Tibial nerve (tissue), 4 donors: ENCODE measurements at places on chromosomes 6 and 20. TPM values are rescaled to one million over a fixed set of nuclear protein-coding genes. Genes with fewer than 3 reads are reported as not detected.

PAQR8 gene
- 20.9 TPM for total RNA-seq

HLA-DOB gene
- total RNA-seq, result not detected

HDGFL1 gene
- not detected for total RNA-seq

SLC35F1 gene
- 17.7 TPM for total RNA-seq

DNA sequence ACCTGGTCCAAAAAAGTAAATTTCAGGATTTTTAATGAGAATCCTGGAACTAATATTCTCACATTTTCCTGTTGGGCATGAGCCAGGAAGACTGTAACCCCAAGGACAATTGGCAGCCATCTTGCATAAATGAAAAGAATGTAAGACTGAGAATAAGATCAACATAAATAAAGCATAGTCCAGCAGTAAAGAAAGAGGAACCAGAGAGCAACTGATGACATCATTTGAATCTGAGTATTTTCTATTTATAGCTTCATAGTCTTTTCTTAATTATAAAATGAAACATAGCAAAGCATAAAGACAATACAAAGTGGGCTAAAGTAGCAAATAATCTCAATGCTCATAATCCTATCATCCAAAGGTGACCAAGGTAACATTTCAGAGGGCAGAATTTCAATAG is 26.6 kb upstream of the FBXL4 start:
- H3K27me3 ChIP-seq, result no peaks in the 10 kb centered on the region
- H3K27ac ChIP-seq, result no peak overlapping the region
- no peak overlapping the region for H3K4me3 ChIP-seq
- DNase-seq, result no peak
- H3K36me3 ChIP-seq, result no peaks in the 10 kb centered on the region
- no peaks in the 10 kb centered on the region for H3K4me1 ChIP-seq

DNA sequence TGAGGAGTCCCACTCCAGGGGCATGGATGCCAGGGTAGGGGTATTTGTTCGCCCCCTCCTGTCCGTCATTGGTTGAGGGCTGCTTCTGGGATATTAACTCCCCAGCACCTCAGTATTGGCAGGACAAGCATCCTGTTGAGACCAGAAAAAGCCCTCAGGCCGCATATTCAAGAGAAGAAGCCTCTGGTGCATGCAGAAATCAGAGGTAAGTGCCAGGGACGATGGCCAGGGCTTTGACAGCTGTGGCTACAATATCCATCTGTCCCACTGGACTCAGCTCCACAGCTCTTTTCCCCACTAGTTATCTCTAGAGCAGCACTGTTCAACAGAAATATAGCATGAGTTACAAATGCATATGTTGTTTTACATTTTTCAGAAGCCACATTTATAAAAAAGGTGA is 651.3 kb downstream of the KIF16B start:
- no peaks in the 10 kb centered on the region for H3K27me3 ChIP-seq
- H3K36me3 ChIP-seq, result no peaks in the 10 kb centered on the region
- no peaks in the 10 kb centered on the region for H3K4me1 ChIP-seq
- no peak overlapping the region for H3K4me3 ChIP-seq
- no peak for DNase-seq

GRCh38 chr6:110514818-110515217 is 38.4 kb upstream of the SLC22A16 start:
- no peaks in the 10 kb centered on the region for H3K36me3 ChIP-seq
- no peaks in the 10 kb centered on the region for H3K27me3 ChIP-seq
- H3K27ac ChIP-seq, result no peak overlapping the region
- no peak for DNase-seq
- H3K4me1 ChIP-seq, result no peaks in the 10 kb centered on the region

DNA sequence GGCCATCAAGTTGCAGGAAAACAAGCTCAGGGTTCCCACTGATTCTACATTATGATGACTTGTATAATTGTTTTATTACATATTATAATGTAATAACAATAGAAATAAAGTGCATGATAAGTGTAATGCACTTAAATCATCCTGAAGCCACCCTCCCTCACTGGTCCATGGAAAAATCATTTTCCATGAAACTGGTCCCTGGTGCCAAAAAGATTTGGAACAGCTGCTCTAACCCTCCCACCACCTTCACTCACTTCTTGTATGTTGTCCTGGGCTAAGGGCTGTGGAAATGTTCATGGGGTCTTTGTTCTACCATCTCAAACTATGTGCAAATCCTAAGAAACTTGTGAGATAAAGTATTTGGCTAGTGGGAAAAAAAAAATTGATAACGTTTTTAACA is 133.8 kb downstream of the LRRC1 start:
- H3K27ac ChIP-seq, result no peak overlapping the region
- H3K27me3 ChIP-seq, result no peaks in the 10 kb centered on the region
- H3K36me3 ChIP-seq, result no peaks in the 10 kb centered on the region
- H3K4me3 ChIP-seq, result no peak overlapping the region

DNA sequence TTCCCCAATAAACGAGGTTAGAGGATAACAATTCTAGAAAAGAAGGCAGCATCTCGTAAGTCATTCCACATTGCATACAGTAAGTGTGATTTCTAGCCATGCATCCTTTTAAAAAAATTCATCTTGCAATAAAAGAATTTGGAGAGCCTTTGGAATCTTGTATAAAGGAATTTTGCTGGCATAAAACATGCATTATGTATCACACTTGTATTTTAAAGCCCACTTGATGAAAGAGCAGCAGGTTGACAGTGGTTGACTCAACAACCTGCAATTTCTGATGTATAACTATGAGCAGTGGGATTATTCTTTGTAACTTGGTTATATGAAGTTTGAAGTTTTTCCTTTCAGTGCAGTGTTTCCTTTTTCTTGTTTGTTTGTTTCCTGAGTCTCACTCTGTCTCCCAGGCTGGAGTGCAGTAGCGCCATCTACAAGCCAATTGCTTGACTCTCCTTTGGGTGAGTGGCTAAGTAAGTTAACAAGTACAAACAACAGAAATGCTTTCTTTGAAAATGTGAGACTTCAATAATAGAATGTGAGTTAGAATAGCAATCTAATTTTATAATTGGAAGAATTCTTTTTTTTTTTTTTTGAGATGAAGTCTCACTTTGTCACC is 39.9 kb downstream of the JARID2 start:
- H3K36me3 ChIP-seq, result no peaks in the 10 kb centered on the region

DNA sequence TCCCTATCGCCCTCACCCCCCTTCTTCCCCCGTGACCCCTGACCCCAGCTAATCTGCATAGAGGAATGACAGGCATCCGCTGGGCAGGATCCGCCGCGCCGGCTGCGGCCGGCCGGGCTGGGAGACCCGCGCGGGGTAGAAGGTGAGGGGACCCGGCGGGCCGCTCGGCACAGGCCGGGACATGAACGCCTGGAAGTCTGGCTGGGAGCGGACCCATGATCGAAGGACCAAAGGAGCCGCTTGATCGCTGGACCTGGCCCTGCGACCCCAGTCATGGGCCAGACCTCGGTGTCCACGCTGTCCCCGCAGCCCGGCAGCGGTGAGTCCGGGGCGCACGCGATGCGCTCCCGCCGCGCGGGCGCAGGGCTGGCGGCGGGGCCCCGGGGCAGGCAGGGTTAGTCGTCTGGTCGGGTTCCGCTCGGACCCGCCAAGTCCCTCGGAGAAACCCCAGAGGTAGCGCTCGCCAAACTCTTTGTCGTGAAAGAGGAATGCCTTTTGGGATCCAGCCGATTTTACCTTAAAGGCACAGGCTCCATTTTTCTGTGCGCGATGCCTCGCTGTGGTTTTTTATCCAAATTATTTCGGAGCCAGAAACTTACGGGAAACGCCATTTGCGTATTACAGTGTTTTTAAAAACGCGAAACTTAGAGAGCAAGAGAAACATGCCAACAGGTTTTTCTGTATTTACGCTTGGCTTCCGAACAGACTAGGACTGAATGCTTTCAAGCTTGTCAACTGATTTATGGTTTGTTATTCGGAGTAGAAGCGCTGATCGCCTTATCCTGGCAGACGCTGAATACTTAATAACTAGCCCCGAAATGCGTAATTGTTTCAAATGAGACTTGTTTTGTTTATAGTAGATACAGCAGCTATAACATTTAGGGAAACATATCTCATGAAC is at the start of gene PHACTR2:
Gene PHACTR2, plus strand, starts transcription at position 75 of the 901 bp plus-strand sequence. Its CDS starts 199 bp downstream, at position 274.
- H3K36me3 ChIP-seq, result no peaks in the 10 kb centered on the region
- H3K27ac ChIP-seq, result peak within 1 kb of the TSS; percentile 86
- H3K4me3 ChIP-seq, result peak within 1 kb of the TSS; percentile 77
- peak; percentile 59 for DNase-seq
- no peaks in the 10 kb centered on the region for H3K27me3 ChIP-seq

DNA sequence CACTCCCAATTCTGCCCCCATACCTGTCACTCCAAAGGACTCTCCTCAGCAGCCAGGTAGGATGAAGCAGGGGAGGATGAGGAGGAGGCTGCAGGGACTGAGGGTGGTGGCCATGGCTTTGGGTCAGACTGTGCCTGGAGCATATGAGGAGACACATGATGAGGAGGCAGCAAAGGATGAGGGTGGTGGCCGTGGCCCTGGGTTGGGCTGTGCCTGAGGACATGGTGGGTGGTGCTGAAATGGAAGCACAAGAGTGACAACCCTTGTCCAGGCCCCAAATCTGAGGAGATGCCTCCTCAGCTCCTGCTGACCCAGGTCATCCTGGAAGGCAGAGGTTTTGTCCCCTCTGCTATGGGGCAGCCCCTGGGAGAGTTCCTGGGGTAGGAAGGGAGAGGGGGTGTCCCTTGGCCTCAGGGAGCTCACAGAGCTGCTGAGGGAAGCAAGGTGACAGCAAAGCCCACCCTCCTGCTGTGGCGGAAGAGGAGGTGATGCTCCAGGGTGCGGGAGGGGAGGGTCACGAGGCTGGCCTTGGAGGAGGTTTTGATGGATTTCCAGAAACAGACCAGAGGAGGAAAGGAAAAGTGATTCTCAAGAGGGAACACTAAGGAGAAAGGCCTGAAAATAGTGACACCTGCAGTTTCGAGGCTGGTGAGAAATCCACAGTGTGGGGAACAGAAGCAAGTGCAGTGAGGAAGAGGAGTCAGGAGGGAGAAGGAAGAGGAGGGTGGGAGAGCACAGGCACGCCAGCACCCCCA is 4.6 kb downstream of the RAET1G start:
- H3K4me1 ChIP-seq, result peaks cover 11% of the 10 kb centered on the region
- peaks cover 23% of the 10 kb centered on the region for H3K27me3 ChIP-seq
- DNase-seq, result no peak
- H3K36me3 ChIP-seq, result no peaks in the 10 kb centered on the region

DNA sequence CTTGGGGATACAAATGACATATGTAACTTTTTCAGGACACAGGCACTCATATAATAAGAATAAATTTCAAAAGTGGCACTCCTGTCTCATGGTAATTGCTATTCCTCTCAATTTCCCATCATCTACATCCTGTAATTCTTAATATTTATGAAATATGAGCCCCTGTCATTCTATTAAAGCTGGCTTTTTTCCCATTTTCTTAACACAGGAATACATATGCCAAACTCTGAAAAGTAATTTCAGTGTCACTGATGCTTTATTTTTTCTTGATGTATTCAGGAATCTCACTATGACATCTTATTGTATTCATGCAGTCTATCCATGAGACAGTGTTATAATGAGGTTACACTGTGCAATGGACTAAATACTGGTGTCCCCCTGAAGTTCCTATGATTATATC is 24.3 kb upstream of the FKBP1C start:
- H3K4me1 ChIP-seq, result no peaks in the 10 kb centered on the region
- no peaks in the 10 kb centered on the region for H3K36me3 ChIP-seq
- H3K27me3 ChIP-seq, result no peaks in the 10 kb centered on the region
- no peak for DNase-seq

SPACA1 gene
- not detected for total RNA-seq

ACSS1 gene
- total RNA-seq, result 39.1 TPM

THBD gene
- total RNA-seq, result 48.1 TPM

IFT52 gene
- total RNA-seq, result 18.0 TPM

DNA sequence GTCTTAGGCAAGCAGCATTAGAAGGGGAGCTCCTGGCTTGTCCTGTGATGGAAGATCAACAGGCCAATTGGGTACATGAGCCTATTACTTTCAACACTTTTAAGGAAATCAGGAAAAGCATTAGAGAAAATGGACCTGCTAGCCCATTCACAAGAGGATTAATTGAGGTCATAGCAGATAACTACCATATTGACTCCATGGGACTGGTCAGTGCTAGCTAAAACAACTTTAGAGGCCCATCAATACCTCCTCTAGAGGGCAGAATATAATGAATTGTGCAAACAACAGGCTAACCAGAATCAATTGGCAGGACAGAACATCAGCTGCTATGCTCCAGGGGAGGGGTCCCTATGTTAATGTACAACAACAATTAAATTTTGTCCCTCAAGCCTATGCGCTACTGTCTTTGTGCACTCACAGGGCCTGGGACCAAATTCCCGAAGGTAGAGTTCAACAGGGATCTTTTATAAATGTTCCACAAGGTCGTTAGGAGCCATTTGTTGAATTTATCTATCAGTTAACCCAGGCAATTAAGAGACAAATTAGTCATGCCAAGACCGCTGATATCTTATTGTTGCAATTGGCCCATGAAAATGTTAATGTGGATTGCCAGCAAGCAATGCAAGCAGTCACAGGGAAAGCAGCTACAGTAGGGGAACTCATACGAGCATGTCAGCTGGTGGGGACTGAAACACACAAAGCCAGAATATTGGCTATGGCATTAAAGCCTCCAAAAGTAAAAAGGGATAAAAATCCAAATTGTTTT is 106.6 kb upstream of the BTN3A2 start:
- no peaks in the 10 kb centered on the region for H3K36me3 ChIP-seq
- DNase-seq, result no peak
- no peak overlapping the region for H3K4me3 ChIP-seq
- H3K27me3 ChIP-seq, result peaks cover 67% of the 10 kb centered on the region
- no peaks in the 10 kb centered on the region for H3K4me1 ChIP-seq

RAD21L1 gene
- 0.39 TPM for total RNA-seq

CNPY3 gene
- total RNA-seq, result 49.2 TPM

SYTL3 gene
- 1.3 TPM for total RNA-seq

- H3K4me3 ChIP-seq, result no peak overlapping the region
- H3K4me1 ChIP-seq, result no peaks in the 10 kb centered on the region
- H3K27me3 ChIP-seq, result peaks cover 3% of the 10 kb centered on the region
- DNase-seq, result no peak
Observed at GRCh38 chr6:117463762-117464665, 18.5 kb upstream of the DCBLD1 start.

DNA sequence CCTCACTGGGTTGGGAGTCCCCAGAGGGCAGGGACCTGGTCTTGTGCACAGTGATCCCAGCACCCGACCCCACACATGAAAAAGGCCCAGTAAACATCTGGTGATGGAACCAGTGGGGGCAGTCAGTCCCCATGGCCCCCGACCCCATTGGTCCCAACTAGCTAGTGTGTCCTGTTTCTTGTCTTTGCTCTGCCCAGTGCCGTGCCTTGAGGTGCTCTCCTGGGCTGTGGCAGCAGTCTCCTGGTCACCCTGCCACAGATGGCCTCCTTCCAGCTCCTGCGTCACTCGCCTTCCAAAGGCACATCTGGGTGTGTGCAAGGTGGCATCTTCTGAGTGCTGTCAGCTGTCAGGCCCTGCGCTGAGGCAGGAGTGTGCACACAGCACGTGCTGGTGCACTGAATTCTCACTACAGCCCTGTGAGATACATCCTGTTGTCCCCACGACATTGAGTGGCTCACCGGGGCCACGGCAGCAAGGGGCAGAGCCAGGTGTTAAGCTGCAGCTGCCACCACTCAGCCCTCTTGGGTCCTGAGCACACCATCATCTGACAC is 3.9 kb downstream of the NPEPL1 start:
- peak; percentile 6 for DNase-seq
- no peak overlapping the region for H3K27ac ChIP-seq
- peaks cover 18% of the 10 kb centered on the region for H3K36me3 ChIP-seq
